ENCODE measurements at places on chromosomes 6 and 20.
A peak's percentile ranks its signal among the peaks of the same experiment; 100 is the strongest.

DNA sequence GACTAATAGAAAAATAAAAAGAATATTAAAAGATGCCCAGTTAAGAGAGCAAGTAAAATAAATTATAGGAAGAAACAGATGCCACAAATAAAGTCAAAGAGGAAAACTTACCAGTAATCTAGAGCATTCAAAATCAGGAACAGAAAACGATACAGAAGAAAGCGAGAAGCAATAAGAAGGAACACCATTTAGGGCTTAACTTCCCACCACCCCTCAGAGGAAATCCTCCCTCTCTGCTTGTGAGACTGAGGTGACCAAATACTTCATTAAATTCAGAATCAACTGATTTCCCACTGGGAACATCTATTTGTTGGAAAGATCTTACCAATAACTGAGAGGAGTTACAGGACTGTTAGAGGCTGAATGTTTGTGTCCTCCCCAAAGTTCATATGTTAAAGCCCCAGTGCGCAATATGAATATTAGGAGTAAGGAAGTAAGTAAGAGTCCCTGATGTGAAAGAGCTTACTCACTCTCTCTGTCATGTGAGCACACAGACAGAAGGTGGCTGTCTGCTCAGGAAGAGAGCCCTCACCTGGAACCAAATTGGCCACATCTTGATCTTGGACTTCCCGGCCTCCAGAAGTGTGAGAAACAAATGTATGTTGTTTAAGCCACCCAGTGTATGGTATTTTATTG, 19.5 kb downstream of the KATNA1 start:
- no peak for DNase-seq

- no peak for DNase-seq
Measured at GRCh38 chr20:48149902-48150301, 364.6 kb upstream of the SULF2 start.

DNA sequence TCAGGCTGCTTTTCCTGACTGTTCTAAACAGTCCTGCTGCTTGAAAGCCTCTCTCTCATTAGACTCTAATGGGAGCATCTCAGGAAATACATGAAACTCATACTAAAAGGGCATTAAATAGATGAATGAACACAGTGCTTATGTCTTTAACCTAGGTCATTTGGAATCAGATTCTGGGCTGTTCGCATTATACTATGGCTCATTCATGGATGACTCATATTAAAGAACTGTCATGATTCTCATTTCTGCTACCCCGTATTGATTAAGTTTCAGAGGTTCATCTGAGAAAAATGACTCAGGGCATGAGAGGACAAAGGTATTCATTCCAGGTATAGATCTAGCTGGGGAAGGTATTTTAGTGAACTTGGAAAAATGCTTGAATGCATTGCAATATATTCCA, 335.5 kb downstream of the GJA1 start:
- peak; percentile 21 for DNase-seq

DNA sequence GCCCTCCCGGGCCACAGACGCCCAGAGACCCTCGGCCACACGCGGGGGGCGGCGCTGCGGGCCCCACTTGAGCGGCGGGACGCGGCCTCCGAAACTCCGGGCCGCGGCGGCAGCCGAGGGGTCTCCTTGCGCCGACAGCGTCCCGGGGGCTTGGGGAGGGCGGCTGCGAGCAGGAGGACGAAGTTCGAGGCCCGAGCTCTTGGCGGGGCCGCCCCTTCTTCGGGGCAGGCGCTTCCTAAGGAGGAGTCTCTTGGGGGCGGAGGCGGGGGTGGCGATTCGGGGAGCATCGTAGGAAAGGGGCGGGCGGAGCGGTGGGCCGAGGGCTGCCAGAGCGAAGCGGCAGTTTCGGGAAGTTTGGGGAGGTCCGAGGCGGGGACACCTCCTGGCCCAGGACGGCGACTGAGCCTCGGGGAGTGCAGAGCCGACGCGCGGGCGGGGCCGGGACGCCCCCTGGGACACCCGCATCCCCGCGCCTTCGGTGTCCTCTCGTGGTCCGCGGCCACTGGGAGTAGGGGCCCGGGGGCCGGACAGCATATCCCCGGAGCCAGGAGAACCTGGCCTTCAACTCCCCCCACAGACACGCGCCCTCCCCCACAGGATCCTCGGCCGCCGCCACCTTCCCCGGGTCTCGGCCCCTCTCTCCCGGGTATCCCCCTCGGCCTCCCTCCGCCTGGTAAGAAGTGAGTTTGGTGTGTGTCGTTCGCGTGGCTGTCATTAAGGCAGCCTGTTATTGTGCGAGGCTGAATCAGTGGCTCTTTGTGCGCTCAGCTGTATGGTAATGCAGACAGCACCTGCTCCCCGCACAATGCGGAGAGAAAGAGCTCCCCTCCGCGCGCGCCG, 613 bp upstream of the DLL1 start:
- peak; percentile 56 for DNase-seq

DNA sequence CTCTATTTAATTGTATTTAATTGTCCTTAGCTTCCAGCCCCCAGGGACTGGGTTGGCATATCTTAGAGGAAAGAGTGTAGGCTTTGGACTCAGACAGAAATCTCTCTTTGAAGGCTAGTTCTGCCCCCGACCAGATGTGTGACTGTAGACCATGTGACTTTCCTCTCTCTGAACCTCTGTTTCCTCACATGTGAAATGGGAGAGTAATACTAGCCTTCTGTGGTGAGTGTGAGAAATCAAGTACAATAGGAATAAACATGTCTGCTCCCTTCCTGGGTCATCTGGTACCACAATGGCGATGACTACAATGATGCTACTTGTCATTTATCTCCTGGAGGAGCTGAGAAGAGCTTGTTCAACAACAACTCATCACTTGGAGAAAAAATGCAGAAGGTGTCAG, 179.9 kb downstream of the LRFN2 start:
- no peak for DNase-seq

DNA sequence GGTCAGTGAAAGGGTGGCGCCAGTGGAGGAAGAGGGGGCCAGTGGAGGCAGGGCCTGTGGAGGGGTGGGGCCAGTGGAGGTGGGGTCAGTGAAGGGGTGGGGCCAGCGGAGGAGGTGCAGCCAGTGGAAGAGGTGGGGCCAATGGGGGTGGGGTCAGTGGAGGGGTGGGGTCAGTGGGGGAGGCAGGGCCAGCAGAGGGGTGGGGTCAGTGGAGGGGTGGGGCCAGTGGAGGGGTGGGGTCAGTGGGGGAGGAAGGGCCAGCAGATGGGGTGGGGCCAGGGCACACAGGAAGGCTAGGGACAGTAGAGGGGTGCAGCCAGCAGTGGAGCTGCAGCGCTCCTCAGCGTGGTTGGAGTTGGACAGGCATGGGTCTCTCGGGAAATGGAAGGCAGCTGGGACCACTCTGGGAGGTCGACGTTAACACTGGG, 18.7 kb downstream of the ADRM1 start:
- no peak for DNase-seq

GRCh38 chr6:161111261-161111660, 119.7 kb downstream of the MAP3K4 start:
- DNase-seq, result no peak

GRCh38 chr20:56716806-56717205, 87.7 kb downstream of the TFAP2C start:
- DNase-seq, result no peak

- no peak for DNase-seq
Measured at GRCh38 chr20:49835031-49835430, 22.4 kb downstream of the SLC9A8 start.

DNA sequence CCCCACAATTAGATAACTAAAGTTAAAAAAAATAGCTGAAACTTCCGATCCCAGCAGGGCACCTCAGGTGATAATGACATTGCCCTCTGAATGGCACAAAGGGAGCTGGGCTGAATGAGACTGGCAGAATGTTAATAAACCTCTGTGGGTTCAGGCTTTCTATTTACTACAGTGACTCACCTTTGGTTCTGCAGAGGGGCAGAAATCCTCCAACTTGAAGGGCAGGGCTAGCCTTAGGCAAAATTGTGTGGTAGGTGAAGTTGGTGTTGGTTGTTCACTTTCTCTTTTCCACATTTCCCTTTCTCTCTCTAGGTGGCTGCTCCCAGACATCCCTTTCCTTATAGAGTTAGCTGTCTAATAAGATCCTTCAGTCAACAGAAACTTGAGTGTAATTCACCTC, 625.2 kb downstream of the EPM2A start:
- peak; percentile 22 for DNase-seq

GRCh38 chr6:26123675-26123946, 36.4 kb downstream of the HFE start:
- DNase-seq, result no peak

GRCh38 chr20:38246357-38247165, 14.0 kb downstream of the KIAA1755 start:
- no peak for DNase-seq

GRCh38 chr6:154923199-154923869, 71.8 kb upstream of the TIAM2 start:
- no peak for DNase-seq

- DNase-seq, result peak; percentile 24
Measured at GRCh38 chr20:60381643-60382400, 423.6 kb downstream of the CDH26 start.

DNA sequence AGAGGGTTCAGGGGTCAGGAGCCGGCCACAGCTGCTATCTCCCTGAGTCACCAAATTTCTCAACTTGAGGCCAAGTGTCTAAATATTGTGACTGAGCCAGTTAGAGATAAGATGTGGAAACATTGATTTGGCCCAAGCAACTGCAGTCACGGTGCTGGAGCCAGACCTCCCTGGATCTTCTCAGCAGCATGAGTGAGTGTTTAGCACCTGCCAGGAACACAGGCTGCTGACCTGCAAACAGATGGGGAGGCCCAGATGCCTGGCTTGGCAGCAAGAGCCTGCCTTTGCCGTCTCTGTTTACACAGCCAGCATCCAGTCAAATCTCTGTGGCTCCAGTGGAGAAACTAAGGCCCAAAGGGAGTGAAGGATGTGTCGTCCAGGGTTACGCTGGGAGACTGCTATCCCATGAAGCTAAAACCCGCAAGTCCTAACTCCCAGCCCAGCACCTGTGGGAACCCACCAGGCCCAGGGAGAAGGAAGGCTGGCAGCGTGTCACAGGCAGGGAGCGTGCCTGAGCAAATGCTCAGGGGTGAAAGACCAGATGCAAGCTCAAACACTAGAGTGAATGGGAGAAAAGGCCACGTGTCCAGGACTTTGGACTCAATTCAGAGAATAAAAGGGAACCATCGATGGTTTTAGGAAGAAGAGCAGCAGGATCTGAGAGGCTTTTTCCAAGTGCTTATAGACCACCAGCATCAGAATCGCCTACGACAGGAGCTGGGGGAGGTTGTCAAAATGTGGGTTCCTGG, 15.9 kb upstream of the PTGIS start:
- peak; percentile 70 for DNase-seq

- no peak for DNase-seq
Measured at GRCh38 chr20:58130581-58130980, 97.9 kb downstream of the ANKRD60 start.

DNA sequence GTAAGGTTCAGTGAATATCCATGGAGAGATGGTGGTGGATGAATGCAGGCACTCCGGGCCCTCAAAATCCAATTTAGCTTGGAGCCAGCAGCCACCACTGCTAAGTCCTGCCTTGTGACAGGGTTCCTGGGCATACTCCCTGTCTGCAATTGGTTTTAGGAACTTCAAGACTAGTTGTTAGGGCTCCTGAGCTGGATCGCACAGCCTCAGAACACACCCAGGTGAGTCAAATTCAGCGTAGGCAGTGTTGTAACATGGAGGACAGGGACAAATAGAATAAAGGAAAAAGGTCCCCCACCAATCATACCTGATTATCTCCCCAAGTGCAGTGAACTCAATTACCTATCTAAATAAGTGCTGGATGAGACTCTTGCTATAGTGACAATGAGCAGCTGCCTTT, 74.6 kb downstream of the PERP start:
- DNase-seq, result no peak

DNA sequence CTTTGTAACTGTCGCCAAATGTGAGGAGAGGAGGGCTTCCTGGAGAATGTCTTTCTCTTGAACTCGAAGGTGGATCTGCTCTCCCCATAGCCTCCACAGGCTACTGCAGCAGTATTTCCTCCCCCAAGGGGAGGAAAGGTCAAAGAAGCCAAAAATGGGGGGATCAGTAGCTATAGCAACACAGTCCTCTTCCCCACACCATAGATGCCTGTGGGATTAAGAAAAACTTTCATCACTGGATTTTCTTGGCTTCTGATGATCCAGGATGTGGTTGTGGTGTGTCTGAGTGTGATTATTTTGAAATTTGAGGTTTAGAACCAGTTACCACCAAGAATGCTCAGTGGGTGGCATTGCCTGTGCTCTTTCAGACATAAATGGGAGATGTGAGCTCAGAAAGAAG, 140.1 kb upstream of the SPACA1 start:
- peak; percentile 49 for DNase-seq

DNA sequence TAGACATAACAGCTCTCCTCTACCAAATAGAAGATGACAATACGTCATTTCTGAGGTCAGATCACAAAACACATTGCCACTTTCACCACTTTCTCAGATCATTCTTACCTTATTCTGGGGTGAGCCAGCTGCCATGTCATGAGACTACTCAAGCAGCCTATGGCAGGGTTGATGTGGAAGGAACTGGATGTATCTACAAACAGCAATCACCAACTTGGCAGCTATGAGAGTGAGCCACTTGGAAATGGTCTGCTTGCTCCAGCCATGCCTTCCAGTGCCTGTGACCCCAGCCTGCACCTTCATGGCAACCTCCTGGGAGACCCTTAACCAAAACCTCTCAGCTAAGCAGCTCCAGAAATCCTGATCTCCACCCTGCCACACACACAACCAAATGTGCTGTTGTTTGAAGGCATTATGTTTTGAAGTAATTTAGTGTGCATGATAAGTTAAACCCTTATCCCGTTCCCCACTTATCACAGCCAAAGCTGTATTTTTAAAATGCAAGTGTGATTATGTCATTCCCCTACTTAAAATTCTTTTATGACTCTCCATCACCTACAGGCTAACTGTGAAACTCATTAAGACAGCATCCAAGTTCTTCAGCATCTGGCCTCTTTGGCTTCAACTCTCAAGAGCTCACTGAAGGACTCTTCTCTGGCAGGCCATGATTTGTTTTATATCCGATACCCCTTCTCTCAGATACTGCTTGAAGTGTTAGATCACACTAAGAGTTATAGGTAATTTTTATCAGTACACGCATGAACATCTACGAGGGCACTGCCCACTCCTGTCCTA, 150.6 kb downstream of the LY86 start:
- no peak for DNase-seq

DNA sequence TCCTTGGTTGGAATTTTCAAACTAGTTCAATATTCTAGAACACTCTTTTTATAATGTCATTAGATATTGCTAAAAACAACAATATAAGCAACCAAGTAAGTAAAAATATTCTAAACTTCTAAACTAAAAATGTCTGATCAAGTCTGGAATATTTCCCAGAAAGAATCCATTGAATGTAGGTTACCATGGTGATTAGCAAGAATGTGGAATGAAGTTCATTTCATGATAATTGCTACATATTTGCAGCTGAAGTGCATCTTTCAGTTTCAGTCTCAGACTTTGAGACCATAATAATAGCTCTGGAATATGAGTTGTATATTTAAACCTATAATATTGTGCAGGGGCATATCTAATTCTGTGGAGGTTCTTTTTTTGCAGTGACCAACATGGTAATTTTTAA, 61.0 kb upstream of the NKAIN2 start:
- no peak for DNase-seq

- DNase-seq, result no peak
Measured at GRCh38 chr6:149754548-149754947, 5.0 kb downstream of the PCMT1 start.

Data from EL (cell line).